ENCODE measurements at places on chromosomes 4 and X.

- no peak for DNase-seq
Observed at GRCh38 chr4:94177822-94178221, 29.8 kb upstream of the SMARCAD1 start.

DNA sequence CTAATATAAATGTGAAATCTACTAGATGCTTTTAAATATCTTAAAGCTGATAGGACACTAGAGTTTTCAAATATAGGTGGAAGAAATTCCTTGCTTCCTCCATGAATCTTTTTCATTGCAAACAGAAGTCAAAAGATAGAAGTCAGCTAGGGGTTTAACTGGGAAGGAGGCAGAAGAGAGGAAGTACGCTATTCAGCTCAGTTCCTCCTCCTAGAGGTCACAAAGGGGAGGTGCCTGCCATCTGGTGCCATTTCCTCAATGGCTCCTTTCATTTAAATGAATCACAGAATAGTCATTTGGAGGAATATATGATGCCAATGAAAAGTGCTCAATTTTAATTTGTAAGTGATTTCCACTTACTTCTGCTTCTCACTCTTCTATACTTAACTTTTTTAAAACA lies 8.5 kb downstream of the COL25A1 start:
- no peak for DNase-seq

GRCh38 chr4:98605216-98605615 lies 53.2 kb downstream of the TSPAN5 start:
- DNase-seq = no peak

DNA sequence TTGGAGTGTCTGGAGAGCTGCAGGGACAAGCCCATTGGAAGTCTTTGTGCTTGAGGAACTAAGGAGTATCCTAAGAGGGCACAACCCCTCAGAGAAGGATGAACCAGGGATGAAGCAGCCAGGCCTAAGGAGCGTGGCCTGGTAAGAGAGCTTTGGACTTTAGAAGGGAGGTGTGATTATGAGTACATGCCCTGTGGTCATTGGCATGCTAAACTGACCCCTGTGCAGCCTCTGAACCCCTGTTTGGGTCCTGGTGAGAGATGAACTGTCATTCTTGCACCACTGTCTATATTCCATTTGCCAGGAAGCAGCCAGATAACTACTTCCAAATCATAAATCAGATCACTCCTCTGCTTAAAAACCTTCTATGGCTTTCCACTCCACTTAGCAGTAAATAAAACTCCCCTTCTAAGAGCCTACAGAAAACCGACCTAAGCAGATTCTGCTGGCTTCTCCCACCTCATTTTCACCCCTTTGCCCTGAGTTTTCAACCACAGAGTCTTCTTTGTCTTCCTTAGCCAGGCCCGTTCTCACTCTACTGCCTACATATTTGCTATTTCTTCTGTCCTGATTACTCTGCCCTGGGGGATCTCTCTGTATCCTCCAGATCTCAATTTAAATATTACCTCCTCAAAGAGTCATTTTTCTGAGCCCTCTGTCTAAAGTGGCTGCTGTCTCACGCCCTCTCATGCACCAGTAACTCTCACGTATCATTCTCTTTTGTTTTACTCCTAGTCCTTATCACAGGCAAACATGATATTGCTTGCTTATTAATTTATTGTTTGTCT lies 56.7 kb downstream of the MID1IP1 start:
- no peak for DNase-seq

GRCh38 chr4:8857766-8858700 lies 13.6 kb downstream of the HMX1 start:
- no peak for DNase-seq

DNA sequence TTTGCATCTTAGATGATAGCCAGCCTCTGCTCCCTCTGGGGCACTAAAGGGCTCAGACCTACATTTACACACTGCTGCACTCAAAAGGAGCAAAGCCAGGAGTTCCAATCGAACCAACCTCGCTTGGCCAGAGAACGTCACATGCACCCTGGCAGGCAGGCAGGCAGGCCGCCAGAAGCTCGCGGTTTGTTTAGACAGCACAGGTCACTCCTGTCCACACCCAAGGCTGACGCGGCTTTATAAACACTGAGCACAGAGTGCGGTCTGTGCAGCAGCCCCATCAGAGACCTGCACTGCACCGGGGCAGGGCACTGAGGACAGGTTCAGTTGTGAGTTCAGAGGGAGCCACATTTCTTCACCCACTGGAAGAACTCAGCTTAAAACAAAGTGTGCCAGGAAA lies 143.9 kb downstream of the BCOR start:
- peak; percentile 60 for DNase-seq

GRCh38 chr4:38241541-38241940 lies 281.3 kb downstream of the PTTG2 start:
- DNase-seq = no peak

- peak; percentile 85 for DNase-seq
Observed at GRCh38 chr4:54233277-54233696, 4.2 kb downstream of the PDGFRA start.

- no peak for DNase-seq
Observed at GRCh38 chrX:24982306-24982965, 33.3 kb downstream of the ARX start.

GRCh38 chrX:24002792-24003191 lies 24.2 kb downstream of the KLHL15 start:
- no peak for DNase-seq

GRCh38 chrX:96721354-96721753 lies 36.7 kb downstream of the DIAPH2 start:
- no peak for DNase-seq

GRCh38 chrX:153824348-153824747 lies 6.0 kb downstream of the PDZD4 start:
- DNase-seq = no peak

- no peak for DNase-seq
Observed at GRCh38 chrX:104803219-104803618, 237.2 kb downstream of the IL1RAPL2 start.

DNA sequence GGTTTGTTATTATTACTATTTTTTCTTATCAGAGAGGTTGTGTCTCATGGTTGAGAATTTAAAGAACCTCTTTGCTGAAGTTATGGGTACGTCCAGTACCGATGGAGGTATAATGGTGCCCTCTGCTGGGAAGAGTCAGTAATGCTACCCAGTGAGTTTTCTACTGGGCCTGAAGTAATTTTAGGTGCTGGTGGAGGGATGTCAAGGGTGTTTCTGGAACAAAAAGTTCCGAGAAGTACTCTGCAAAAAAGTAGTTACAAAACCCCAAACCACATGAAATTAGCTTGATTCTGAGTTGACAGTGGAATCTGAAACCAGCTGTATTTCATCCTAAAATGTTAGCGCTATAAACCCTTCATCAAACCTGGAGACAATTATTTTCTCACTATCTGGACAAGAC lies 102.5 kb upstream of the MID1 start:
- DNase-seq = no peak

DNA sequence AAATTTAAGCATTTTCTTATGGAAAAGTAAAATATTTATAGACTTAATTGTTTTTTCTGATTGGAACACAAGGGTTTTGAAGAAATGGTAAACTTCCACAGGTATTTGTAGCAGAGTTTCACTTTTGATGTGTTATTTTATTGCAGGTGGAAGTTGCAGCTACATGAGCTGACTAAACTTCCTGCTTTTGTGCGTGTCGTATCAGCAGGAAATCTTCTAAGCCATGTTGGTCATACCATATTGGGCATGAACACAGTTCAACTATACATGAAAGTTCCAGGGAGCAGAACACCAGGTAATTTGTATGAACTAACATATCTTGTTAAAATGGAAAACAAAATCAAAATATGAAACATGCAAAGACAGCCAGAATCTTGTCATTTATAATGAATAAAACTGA lies 117.4 kb downstream of the DIPK2B start:
- DNase-seq = no peak

- DNase-seq = no peak
Observed at GRCh38 chr4:101600287-101600686, 190.2 kb upstream of the BANK1 start.

DNA sequence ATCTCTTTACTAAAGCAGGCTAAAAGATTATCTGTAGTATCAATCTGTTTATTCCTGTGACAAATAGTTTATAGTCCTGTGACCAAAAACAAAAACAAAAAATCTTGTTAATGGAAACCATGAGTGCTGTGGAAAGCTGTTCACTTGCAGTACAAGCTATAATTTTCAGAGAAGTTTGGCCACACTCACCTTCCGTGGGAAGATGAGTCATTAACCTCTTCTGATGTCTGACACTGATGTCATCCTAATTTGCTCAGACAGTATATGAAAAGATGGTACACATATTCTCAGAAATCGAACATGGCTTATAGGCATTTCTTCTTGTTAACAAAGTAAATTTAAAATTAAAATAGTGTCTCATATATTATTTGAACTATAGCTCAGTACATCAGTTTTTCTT lies 19.9 kb upstream of the ENPP6 start:
- DNase-seq = no peak

DNA sequence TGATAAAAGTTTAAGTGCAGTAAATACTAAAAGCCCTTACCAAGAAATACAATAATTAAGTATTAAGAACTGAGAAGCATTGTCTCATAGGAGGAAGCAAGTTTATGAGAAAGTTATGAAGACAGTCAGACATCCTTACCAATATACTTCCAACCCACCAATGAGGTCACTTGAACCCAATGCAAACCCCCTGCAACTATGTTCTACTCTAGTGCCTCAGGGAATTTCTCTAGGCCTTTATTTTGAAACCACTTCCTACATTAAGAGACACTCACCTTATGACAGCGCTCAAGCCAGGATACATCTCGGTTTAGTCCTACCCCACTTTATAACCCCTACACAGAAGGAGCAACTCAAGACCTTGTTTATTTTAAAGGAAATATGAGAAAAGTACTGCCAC lies 61.3 kb downstream of the STPG2 start:
- no peak for DNase-seq

GRCh38 chr4:126748736-126749135 lies 884.0 kb upstream of the INTU start:
- DNase-seq = no peak

- DNase-seq = no peak
Observed at GRCh38 chr4:120843849-120844527, 78.5 kb downstream of the PRDM5 start.

DNA sequence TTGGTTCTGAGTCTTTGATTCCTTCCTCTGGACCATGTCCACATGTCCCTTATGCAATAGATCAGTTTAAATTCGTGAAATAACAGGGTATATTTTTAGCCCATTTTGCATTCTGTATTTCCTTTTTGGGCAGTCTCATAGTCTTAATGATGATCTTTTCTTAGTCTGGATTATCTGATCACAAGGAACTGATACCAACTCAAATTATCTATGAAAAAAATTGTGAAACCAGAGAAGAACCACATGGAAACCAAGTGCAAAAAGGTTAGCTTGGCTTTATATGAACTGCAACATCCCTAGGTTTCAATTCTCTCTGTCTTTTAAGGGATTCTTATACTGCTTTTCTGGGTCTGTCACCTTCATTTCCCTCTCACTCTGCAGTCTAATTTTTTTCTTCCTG lies 608.6 kb upstream of the AADAT start:
- DNase-seq = no peak

DNA sequence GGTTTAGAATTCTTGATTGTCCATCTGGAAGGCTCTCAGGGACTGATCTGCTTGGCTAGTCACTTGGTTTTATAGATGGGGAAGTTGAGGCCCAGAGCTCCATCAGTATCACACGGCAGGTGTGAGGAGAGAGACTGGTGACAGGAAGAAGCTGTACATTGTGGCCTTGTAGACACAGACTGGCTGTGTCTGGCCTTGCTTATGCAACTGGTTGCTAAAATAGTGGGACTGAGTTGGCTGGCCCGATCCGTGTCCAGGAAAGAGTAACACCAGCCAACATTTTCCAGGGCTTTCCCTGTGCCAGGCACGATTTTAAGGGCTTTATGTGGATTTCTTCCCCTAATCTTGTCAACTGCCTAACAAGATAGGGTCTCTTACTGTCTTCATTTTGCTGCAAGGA lies 2.8 kb downstream of the TBC1D14 start:
- no peak for DNase-seq

- DNase-seq = no peak
Observed at GRCh38 chr4:177986236-177986635, 544.0 kb upstream of the AGA start.

DNA sequence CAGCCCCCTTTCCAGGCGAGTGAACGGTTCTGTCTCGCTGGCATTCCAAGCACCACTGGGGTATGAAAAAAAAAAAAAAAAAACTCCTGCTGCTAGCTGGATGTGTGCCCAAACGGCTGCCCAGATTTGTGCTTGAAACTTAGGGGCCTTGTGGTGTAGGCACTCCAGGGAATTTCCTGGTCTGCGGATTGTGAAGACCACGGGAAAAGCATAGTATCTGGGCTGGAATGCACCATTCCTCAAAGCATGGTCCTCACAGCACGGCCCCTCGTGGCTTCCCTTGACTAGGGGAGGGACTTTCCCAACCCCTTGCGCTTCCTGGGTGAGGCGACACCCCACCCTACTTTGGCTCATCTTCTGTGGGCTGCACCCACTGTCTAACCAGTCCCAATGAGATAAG lies 516.8 kb upstream of the FAM241A start:
- DNase-seq = no peak

Measured in SHP77 treated with DMSO at 0.1 percent for 48 hours (cell line).